ENCODE measurements at places on chromosomes 5 and 9.
A peak's percentile ranks its signal among the peaks of the same experiment; 100 is the strongest.

DNA sequence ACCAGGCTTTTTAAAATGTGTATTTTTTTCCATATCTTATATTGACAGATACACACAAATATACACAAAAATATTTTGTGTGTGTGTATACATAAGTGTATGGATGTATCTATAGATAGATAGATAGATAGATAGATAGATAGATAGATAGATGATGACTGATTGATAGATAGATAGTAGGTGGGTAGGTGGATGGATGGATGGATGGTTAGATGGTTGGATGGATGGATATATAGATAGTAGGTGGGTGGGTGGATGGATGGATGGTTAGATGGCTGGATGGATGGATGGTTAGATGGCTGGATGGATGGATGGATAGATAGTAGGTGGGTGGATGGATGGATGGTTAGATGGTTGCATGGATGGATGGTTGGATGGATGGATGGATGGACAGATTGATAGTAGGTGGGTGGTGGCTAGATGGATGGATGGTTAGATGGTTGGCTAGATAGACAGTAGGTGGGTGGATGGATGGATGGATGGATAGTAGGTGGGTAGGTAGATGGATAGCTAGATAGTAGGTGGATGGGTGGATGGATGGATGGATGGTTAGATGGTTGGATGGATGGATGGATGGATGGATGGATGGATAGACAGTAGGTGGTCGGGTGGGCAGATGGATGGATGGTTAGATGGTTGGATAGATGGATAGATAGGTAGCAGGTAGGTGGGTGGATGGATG lies 156.2 kb downstream of the NR3C1 start:
- DNase-seq = no peak

- no peak for DNase-seq
Observed at GRCh38 chr9:25850803-25851202, 172.6 kb upstream of the TUSC1 start.

DNA sequence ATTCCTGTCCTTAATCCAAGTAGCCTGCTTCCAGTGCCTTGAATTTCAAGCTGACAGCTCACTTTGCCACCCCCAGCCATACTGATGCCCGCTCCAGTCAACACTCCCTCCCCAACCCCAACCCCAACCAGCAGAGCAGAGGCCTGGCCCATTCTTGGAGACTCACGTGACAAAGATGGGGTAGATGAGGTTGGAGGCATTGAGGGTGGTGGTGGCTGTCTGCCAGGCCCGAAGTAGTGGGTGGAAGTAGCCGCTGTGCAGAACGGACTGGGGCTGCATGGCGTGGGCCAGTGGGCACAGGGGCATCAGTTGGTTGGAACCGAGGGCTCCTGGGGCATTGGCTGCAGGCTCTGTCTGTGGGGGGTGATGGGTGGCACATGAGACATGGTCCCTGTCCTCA lies 7.8 kb downstream of the ALAD start:
- no peak for DNase-seq

- no peak for DNase-seq
Observed at GRCh38 chr9:130892477-130893304, 3.9 kb downstream of the QRFP start.

DNA sequence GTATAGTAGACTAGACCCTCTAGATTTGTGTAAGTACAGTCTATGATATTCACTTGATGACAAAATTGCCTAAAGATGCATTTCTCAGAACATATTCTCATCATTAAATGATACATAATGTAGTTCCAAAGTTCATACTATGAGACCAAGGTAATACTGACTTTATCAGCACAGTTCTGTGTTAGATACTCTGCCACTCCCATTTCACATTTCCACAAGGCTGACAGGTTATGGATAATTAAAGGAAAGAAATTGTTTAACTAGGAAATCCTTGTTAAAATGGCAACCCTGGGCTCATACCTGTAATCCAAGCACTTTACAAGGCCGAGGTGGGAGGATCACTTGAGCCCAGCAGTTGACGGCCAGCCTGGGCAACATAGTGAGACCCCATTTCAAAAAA lies 33.6 kb downstream of the TYRP1 start:
- no peak for DNase-seq

GRCh38 chr9:134393582-134394280 lies 67.5 kb downstream of the RXRA start:
- DNase-seq = no peak

DNA sequence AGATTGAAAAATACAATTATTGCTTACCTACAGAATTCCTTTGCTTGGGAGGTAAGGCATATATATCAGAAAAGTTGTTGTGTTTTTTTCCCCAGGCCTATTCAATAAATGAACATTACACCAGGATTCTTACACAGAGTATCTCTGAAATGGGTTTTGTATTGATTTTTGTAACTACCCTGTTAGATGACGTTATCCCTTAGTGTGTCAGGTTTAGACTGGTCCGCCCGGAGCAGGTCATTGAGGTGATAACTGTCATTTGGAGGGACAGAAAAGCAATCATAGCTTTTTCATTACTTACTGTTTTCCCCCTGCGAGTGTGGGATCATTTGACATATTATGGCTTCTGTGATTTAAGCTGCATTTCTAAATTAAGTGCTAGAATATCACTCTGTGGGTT lies 715.2 kb upstream of the ADAMTS16 start:
- no peak for DNase-seq

DNA sequence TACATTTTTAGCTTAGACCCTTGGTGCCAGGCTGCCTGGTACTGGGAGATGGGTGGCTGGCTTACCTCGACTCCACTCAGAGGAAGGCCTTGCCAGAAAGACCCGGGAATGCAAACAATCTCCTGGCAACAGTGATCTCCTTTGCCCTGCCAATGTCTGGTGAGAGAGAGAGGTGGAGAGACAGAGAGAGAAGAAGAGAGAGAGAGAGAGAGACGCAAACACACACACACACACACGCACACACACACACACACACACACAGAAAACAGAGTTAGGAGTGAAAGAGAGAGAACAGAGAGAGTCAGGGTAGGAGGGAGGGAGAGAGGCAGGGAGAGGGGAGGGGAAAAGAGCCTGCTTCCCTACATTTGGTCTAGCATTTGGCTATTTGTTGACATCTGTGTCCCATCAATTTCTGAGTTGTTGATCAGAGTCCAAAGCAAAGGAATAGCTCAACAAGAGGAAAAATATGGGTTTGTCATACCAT lies 181.6 kb upstream of the MAP1B start:
- DNase-seq = no peak

- DNase-seq = no peak
Observed at GRCh38 chr5:122941737-122942136, 94.8 kb downstream of the PPIC start.

DNA sequence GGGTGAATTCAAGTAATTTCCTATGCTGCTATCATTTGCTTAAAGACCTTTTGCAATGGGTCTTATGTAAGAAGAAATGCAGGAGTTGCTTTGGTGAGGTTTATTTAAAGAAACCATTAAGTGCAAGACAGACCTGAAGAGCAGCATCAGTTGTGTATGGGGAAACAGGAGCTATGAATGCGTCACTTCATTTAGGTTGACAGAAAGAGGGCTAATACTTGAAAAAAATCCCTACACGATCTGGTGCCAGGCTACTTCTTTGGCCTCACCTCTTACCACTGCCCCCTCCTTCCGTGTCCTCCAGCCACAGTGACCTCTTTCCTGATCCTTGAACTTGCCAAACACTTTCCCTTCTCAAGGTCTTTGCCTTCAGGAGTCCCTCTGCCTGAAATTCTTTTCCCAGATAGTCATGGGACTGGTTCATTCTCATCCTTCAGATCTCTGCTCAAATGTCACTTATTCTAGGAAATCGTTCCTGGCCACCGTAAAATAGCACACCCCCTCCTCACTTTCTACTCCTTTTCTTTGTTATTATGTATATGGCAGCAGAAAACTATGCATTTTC lies 1.4 kb upstream of the JAK2 start:
- DNase-seq = no peak

- no peak for DNase-seq
Observed at GRCh38 chr5:135343413-135343812, 55.6 kb downstream of the MACROH2A1 start.

DNA sequence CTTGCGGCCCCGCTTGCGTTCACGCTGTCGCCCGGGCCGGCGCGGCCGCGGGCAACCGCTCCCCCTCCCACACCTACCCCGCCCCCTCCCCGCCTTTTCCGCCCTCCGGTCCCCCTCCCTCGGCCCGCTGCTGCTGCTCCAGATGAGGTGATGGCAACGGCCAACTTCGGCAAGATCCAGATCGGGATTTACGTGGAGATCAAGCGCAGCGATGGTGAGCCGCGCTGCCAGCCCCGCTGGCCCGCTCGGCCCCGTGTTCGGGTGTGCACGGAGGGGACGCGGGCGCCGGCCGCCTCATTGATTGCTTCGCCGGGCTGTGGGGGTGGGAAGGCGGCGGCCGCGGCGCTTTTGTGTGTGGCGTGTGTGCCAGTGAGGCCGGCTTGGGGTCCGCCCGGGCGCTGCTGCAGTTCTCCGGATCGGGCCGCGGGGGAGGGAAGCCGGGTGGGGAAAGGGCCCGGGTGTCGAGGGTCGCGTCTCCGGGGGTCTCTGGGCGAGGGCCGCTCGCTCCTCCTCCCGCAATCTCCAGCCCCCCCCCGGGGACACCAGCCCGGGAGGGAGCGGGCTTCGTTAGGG lies 403 bp downstream of the KIF2A start:
- DNase-seq = no peak

GRCh38 chr5:37855438-37855837 lies 15.6 kb upstream of the GDNF start:
- no peak for DNase-seq

GRCh38 chr5:96373381-96373733 lies 59.7 kb downstream of the PCSK1 start:
- no peak for DNase-seq

DNA sequence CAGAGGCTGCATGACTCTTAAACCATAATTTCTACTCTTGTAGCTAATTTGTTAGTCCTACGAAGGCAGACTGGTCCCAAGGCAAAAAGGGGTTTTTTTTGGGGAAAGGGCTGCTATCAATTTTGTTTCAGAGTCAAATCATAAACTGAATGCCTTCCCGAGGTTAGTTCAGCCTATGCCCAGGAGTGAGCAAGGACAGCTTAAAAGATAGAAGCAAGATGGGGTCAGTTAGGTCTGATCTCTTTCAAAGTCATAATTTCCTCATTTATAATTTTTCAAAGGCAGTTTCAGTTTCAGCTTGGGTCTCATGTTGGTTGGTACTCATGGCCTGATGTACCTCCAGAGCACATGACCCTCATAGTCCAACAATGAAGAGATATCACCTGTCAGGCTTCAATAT lies 7.9 kb upstream of the RXFP3 start:
- DNase-seq = no peak

- peak; percentile 66 for DNase-seq
Observed at GRCh38 chr5:35129921-35130485, 82.3 kb upstream of the AGXT2 start.

GRCh38 chr9:121491111-121491510 lies 8.5 kb downstream of the GGTA1 start:
- DNase-seq = no peak

- DNase-seq = no peak
Observed at GRCh38 chr9:85508616-85509015, 233.1 kb downstream of the AGTPBP1 start.

- DNase-seq = no peak
Observed at GRCh38 chr5:963310-963672, 45.3 kb upstream of the NKD2 start.

DNA sequence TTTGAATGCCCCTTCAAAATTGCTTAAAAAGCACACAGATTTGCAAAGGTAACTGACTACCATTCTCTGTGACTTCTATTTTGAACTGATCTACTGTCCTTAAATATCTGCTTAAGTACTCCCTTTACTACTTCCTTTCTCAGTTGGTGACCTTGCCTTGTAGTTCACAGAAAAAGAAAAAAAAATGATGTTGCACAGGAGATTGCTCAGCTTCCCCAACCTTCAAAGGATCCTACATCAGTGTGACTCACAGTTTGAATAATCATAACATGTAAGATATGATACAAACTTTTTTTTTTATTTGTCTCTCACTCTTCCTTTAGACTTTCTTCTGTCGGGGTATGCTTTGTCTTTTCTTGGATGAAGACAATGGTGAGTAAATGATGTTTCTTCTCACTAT lies 1029.6 kb downstream of the CDH12 start:
- DNase-seq = no peak

GRCh38 chr5:178305801-178306200 lies 73.2 kb upstream of the PHYKPL start:
- DNase-seq = no peak

DNA sequence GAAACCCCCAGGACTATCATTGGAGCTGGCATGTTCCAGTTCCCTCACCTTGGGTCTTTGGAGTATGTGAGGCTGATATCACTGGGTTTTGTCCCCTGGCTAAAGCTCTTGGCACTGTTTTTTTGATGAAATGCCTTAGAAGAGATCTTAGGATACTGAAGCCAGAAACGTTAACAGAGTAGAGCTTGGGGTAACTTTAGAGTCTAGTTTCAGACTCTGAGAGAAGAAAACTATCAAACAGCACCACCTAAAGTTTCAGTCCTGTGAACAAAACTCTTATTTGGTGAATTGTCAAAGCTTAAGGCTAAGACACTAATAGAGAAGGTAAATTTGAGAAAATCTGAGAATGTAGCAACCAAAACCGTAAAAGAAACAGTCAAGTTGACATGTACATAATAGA lies 111.7 kb upstream of the PUM3 start:
- no peak for DNase-seq

DNA sequence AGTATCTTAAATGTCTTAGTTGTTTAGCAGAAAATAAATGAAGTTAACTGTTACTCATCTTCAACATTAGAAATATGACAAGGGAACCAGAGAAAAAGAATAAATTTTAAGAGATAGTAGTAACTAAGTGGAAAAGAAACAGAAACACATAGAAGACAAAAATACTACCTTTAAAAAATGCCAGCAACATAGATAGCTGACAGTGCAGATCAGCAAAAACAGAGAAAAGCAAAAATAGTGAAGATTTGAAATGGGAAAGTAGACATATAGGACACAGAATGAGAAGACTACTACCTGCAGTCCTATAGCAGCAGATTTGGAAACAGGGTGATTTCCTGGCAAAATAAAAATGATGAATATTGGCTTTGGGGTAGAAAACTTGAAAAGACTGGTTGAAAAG lies 48.5 kb downstream of the ICE1 start:
- no peak for DNase-seq

- no peak for DNase-seq
Observed at GRCh38 chr5:59597690-59598546, 295.6 kb downstream of the PDE4D start.

- no peak for DNase-seq
Observed at GRCh38 chr9:96725576-96725975, 52.3 kb downstream of the ZNF510 start.

- DNase-seq = no peak
Observed at GRCh38 chr5:125410537-125411070, 664.2 kb upstream of the ZNF608 start.

GRCh38 chr5:153900703-153901395 lies 137.9 kb downstream of the FAM114A2 start:
- DNase-seq = no peak

- no peak for DNase-seq
Observed at GRCh38 chr9:69331444-69331843, 6.4 kb downstream of the ENTREP1 start.

- DNase-seq = no peak
Observed at GRCh38 chr5:120016717-120017382, 387.5 kb downstream of the FAM170A start.

Data from stimulated activated CD4-positive, alpha-beta T cell treated with anti-CD3 and anti-CD28 coated beads, Interleukin-4, amount 100 ng/mL, for 24 hours (primary cell).